ENCODE measurements at places on chromosomes 5 and 9.

DNA sequence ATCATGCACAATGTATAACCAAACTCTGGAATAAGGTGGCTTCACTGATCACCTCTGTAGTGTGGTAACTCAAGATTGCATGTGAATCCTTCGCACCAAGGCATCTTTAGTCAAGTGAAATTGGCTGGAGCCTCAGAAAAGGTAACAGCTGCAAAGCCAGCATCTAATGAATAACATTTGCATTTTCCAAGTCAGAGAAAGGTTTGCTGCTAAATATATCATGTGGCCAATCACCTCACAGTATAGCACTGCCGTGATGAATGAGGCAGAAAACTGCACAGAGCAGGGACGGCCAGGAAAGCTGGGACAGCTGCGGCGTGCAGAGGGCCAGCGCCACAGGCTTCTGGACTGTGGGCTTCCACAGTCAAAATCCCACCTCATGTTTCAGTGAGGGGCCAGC lies 18.5 kb downstream of the MRPS27 start:
- DNase-seq = no peak

DNA sequence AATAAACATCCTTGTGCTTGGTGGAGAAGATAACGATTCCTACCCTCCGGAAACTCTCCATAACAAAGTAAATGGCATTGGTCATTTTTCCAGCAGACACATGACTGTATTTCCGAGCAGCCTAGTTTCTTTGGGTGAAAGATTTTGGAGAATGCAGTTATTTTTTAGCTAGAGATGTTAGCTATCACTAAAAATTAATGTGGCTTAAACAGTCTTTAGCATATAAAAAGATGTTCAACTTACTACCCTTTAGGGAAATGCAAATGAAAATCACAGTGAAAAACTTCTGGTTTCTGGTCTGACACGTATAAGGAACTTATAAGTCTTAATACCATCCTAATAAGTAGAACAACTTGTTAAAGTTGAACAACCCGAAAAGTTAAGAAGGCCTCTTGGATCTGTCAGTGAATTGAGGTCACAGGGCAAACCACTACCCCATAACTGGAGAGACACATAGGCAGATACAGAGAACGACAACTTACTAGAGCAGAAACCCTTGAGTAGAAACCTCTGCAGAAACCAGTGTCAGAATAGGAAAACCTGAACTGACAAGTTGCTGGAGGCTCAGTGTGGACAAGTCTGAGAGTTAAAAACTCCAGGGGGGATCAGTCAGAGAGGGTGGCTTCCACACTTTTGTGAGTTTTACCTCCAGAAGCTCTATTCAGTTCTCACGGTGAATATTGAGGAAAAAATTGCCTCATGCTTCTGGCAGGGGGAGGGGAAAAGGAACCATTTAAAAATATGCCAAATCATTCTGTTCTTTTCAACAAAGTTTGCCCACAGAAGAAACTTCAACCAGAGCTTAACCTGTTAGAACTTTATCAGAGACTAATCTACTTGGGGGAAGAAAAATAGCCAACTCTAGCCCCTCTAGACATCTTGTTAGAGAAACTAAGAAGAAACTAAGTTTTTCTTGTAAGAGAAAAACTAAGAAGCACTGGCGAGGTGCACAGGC lies 325.2 kb upstream of the RPS23 start:
- no peak for DNase-seq

DNA sequence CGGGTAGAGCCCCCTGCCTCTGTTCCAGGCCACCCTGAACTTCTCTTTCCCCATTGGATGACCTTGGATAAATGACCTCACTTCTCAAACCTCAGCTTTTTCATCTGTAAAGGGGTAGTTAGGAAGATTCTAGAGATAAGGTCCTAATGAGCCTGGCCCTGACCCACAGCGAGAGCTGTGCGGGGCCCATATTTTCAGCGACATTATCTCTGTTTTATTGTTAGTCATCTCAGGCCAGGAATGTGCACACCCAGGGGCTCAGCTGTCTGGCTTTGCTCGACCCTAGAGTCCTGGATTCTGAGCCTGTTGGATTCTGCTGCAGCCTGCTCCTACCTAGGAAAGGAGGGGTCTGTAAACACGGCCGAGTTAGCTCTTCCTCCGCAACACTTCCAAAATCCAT lies 81.2 kb upstream of the LMX1B start:
- DNase-seq = no peak

DNA sequence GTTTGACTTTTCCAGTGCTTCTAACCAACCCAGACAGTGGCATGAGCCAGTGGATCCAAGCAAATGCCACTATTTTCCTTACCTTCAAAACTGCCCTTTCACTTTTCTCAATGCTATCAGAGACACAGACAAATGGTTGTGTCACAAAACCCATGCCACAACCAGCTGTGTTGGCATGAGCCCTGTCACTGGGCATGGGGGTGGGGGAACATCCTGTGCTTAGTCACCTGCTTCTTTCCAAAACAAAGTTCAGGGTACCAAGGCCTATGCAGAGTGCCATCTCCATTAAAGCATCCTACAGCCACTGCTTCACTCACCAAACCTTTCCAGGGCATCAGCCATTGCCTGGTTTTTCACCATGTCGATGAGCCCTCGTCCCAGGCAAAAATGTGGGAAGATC lies 30.1 kb downstream of the NIPSNAP3B start:
- no peak for DNase-seq

DNA sequence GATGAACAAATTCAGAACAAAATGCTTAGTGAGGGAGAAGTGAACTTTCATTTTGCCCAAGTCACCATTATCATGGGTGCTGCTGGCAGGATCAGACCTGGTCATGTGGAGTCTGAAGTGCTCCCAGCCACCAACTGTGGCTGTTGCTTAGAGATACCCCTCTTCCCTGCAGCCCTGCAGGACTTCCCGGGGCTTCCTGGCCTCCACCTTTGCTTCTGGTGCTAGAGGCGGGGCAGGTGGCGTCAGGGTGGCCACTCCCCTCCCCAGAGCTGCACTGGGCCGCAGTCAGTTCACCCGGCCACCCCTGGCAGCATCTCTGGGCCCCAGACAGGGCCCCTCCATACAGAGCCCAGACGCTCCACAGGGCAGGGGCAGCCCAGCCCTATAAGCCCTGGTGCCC lies 30.0 kb upstream of the SLC12A7 start:
- peak; percentile 36 for DNase-seq

DNA sequence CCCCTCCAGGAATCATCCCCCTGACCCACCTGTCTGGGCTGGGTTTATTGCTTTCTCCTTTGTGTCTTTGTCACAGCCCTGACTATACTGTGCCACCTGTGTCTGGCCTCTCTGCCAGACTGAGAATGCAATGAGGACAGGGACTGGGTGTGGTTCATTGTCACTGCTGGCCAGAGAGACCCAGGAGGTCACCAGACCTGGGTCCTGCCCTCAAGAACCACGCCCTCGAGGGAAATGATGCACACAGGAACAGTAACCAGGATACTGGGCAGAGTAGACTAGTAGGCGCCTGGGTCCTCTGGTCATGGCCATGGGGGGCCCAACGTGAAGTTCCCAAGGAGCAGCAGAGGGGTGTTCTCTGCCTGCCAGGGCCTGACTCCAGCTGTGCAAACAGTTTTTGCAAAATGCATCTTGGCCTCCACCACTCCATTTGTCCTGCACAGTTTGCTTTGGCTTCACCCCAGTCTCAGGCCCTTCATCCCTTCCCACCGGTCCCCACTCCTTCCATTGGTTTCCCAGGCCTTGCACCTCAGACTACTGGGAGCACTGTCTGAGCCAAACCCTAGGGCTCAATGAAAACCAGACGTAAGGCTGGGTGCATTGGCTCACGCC lies 17.8 kb downstream of the RGS3 start:
- DNase-seq = no peak

- DNase-seq = no peak
Observed at GRCh38 chr9:108903420-108904103, 30.4 kb downstream of the ELP1 start.
